Kidney tubule cell (primary cell): ENCODE measurements at places on chromosomes 1 and 21.
A peak's percentile ranks its signal among the peaks of the same experiment; 100 is the strongest.

- DNase-seq: no peak
These were observed 17.4 kb downstream of the BMP8A start for GRCh38 chr1:39508857-39509305.

DNA sequence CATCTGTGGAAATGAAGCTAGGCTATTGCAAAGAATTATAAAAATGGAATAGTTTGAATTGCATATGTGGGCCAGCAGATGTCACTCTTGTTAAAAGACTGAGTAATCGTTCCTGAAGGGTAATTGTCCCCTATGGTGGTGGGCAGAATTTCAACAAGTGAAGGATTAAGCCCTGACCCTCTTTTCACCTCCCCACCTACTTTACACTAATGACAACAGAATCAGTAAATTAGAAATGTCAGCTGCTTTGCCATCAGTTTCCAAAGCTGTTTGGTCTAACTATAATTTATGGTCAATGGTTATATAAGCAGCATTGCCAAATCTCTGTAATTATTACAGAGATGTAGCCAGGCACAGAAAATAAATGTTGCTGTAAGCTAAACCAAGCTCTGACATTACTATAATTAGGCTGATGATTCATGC is 898.6 kb downstream of the AMY1C start:
- peak; percentile 22 for DNase-seq

DNA sequence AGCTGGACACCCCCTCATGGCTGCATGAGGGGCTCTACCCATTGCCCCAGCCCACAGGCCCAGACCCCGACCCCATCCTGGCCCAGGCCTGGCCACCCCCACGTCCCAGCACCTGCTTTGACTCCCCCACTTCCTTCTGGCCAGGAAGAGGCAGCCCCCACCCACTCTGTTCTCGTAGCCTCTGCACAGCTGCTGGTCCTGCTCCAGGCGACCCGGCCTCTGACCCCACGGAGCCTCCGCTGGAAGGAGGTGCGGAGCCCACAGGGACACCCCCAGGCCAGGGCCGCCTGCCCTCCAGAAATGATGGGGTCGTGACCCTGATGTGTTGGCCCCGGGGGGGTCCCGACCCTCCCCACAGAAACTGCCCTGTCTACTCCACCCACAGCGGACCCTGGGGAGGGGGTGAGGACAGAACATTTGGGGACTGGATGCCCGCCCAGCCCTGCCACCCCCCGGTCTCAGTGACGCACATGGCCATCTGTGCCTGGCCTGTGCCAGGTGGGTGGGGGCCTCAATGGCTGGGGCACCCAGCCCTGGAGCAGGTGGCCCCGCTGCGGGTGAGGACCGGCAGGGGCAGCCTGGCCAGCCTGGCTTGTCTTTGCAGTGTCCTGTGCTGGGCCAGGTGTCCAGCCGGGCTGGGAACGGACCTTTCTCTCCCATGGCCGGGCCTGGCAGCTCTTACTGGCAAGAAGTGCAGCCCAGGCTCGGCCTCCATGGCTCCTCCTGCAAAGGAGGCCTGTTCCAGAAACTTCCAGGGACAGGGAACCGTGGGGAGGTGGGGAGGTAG is 78.6 kb downstream of the MORN1 start:
- no peak for DNase-seq

DNA sequence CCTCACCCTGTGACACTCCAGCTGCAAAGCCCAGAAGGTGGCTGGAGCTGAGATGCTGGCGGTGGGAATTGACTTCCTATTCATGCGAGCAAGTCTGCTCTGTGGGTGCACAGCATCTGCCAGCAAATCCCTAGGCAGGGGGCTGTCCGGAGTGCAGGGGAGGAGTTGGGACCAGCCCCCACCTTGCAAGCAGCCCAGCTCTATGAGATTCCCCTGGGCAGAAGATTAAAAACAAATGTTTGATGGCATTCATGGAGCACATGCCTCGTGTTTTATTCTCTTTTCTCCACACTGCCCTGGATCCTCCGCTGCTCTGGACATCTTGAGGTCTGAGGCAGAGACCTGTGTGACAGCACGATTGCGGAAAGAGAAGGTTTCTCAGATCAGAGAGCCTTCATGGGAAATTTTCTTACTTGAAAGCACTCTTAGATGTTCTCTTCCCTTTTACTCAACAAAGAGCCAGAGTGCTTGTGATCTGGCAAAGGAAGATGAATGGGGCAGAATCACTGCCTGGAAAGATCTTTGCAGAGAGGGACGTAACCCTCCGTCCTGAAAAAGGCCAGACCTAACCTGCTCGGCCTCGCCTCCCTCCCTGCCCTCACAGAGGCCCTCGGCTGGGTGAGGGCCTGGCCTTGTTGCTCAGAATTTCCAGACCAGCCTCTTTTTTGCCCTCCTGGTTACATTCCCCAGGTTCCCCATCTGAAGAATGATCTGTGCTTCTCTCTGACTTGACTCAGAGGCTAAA is 597.1 kb downstream of the KIF26B start:
- no peak for DNase-seq

DNA sequence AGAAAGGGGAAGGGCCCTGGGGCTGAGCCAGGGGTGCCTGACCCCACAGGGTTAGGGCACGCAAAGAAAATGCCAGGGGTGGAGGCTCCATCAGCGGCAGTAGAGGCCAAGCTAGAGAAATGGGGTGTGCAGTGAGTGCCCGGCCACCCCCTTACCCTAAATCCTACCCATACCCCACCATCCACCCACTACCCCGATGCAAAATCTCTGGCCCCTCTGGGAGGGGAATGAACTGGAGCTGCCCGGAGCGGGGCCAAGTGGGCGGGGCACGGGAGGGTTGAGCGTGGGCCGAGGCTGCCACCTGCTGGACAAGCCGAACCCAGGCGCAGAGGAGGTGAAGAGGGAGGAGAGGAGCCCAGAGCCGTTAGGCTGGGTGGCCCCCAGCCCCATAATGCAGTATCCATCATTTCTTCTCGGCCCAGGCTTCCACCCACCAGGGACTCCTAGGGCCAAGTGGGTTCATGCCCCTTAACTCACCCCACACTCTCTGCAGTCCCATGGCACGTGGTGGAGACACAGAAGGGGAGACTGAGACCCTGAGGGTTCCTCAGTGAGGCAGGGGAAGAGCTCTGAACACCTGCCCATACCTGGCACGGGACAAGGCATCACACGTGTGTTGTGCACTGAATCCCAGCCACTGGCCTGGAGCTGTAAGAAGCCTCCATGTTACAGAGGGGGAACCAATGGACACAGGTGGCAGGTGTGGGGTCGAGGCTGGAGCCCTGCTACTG is 1.4 kb upstream of the C1QC start:
- peak; percentile 50 for DNase-seq

DNA sequence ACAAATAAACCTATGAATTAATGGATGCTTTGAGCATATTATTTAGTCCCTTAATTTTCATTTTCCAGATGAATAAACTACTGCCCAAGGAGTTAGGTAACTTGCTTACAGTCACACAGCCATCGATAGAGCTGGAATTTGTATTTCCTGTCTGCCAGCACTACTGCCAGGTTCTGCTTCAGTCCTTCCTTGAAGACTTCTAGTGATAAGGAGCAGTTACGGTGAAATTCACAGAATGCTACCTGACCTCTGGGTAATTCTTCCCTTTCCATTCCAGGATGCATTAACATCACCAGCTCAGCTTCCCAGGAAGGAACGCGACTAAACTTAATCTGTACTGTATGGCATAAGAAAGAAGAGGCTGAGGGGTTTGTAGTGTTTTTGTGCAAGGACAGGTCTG is 11.2 kb downstream of the CD160 start:
- DNase-seq: no peak

DNA sequence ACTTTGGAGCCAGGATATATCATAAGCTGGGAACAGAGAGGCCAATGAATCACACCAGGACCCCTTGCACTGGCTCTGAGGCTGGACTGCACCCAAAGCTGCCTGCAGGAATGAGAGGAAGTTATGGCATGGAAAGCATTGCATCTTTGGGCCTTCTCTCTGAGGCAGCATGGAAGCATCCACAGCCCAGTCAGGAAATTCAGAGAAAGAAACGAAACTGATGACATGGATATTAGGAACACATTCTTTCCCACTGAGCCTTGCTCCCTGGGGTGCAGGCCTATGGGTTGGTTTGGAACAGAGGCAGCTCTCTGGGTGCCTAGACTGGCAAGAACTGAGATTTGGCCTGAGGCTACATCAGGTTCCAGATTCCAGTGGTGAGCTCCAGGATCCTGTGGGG is 98.6 kb downstream of the NGF start:
- peak; percentile 13 for DNase-seq

DNA sequence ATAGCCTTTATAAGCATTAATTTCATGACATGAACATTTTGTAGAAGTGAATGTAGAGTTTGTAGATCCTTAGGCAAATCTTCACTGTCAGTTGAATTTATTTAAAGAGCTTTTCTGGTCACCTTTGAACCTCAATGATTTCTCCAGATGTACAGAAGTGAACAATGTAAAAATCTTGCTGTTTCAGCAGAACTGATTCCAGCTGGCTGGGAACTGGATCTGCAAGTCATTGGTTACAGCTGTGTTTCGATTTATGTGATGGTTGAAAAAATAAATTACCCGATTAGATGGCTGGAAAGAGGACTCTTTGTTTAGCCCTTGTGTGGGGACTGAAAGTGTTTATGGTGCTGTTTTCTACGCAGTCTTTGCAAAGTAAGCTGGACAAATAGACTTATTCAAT is 849.8 kb downstream of the USP25 start:
- no peak for DNase-seq

DNA sequence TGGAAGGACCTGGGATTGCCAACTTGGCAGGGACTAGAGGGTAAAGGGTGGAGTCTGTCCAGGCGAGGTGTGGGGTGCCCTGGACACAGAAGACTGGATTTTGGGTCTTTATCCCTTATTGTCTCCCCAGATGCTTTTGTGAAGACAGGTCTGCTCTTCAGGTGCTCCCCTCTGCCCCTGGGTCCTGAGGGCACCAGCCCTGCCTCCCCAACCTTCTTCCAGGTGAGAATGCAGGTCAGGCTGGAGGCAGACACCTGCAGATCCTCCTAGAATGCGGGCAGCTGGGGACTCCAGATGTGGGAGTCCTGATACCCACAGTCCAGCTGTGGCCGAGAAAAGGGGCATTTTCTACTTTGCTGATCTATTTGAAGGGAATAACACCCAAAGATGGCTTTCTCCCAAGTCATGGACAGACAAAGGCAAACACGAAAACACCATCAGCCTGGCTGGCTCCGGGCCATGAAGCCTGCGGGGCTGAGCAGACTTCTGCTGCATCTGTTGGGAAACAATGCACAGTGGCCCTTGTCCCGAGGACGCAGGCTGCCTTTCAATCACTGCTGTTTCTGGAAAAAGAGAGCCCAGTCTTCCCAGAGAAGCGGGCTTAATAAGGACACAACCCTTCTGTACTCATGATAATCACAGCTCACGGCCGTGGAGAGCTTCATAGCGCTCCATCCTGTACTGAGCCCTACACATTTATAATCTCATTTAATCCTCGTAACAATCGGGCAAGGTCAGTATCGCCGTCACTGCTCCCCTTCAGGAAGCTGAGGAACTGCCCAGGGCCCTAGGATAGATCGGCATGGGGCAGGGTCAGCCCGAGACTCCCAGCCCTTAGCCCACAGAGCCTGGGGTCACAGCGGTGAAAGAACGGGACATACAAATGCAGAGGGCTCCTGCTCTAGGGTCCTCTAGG is 62.0 kb upstream of the ABCG1 start:
- DNase-seq: no peak

GRCh38 chr1:117104986-117105385 is 16.6 kb downstream of the TRIM45 start:
- no peak for DNase-seq

GRCh38 chr1:183989078-183989577 is 48.4 kb downstream of the COLGALT2 start:
- DNase-seq: peak; percentile 97

- DNase-seq: peak; percentile 84
These were observed 1.6 kb downstream of the C1orf21 start for GRCh38 chr1:184388319-184388889.

DNA sequence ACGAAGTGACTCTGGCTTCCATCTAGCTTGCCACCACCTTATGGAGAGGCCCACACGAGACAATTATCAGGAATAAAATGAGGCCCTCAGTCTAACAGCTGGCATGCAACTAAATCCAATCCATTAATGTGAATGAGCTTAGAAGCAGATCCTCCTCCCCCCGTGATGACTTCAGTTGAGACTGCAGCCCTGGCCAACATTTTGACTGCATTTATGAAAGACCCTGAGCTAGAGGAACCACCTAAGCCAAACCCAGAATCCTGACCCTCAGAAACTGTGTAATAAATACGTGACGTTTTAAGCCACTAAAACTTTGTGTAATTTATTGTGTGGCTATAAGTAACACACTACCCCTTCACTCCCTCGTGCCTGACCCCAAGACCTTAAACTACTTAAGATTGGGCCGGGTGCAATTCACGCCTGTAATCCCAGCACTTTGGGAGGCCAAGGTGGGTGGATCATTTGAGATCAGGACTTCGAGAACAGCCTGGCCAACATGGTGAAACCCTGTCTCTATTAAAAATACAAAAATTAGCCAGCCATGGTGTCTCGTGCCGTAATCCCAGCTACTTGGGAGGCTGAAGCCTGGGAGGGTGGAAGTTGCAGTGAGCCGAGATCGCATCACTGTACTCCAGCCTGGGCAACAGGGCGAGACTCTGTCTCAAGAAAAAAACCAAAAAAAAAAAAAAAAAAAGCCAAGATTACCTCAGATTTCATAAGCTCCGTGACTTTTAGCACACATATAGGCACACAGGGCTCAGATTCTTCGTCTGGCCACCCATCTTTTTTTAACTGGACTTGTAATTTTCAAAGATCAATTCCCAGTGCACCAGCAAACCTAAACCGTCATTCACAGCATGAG is 72.5 kb downstream of the ENAH start:
- no peak for DNase-seq

DNA sequence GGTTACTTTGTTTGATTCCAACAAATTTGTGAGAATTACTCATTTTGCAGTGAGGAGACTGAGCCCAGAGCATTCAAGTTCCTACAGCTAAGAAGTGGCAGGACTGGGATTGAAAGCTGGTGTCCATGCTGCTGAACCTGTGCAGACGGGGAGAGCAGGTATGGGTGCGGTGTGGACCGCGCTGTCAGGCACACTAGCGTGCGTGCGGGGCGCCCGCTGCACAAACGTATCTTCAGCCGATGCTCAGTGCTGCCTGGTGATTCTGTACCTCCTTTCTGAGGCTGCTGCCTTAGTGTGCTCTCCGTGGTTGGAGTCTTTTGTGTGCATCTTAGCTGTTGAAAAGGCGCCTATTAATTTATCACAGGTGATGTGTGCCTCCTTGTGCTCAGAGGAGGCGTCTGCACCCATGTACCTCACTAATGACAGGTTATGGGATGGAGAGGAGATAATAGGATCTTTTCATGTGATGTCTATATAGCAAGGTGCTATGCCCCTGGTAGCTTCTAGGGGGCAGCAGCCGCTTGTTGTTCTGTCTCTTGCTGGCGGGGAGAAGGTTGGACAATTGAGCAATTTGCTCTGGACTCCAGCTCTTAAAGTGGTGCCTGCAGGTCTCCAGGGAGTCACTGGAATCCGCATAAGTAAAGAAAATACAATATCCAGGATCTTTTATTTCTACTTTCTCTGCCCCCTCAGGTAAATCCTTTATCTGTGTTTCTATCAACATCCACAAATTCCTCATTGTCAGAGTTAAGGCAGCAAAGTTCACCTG is 32.5 kb downstream of the PEX14 start:
- DNase-seq: peak; percentile 72
